ENCODE measurements at places on chromosomes 1 and 21. TPM values are rescaled to one million over a fixed set of nuclear protein-coding genes. Genes with fewer than 3 reads are reported as not detected.

The DNM3 gene
- 3.4 TPM for total RNA-seq

The SLC22A15 gene
- 0.10 TPM for total RNA-seq

The PEAR1 gene
- 62.6 TPM for total RNA-seq

The ZNF687 gene
- total RNA-seq, result 17.6 TPM

The SERPINC1 gene
- 0.18 TPM for total RNA-seq

The DENND2C gene
- total RNA-seq, result 1.3 TPM

The FAM177B gene
- total RNA-seq, result not detected

The POU3F1 gene
- not detected for total RNA-seq

The DEPDC1 gene
- total RNA-seq, result 2.1 TPM

The UBE2U gene
- not detected for total RNA-seq

The COL6A1 gene
- 174 TPM for total RNA-seq

The C1orf116 gene
- not detected for total RNA-seq

The MYOG gene
- total RNA-seq, result not detected

The PACC1 gene
- total RNA-seq, result 36.3 TPM

The PGLYRP3 gene
- not detected for total RNA-seq
